Skeletal muscle cell (primary cell): ENCODE measurements at places on chromosomes 13 and 19.

- DNase-seq = no peak
Observed at GRCh38 chr13:80215368-80215767, 125.6 kb downstream of the SPRY2 start.

GRCh38 chr19:7924241-7924640 is 1.7 kb downstream of the CTXN1 start:
- DNase-seq = no peak

GRCh38 chr13:41025518-41025917 is 6.4 kb upstream of the ELF1 start:
- DNase-seq = no peak

GRCh38 chr19:6056801-6057650 is 53.3 kb downstream of the RFX2 start:
- DNase-seq = peak; percentile 57

DNA sequence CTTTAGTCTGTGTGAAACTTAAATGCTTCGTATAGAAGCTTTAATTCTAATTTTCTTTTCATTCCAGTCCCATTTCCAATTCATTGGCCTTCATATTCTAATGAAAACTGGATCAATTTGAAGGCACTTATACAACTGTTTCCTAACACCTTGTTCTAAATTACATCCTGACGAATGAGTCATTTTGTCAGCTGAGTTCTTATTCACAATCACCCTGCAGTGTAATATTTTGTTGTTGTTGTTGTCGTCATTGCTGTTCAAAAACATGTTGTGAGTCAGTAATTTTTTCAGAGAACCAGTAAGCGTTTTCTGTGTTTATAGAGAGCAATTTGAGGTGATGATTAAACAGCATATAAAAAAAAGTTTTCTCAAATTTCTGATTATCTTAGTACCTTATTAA is 290.0 kb downstream of the PCDH9 start:
- no peak for DNase-seq

- no peak for DNase-seq
Observed at GRCh38 chr13:26816881-26817280, 56.3 kb upstream of the GPR12 start.

DNA sequence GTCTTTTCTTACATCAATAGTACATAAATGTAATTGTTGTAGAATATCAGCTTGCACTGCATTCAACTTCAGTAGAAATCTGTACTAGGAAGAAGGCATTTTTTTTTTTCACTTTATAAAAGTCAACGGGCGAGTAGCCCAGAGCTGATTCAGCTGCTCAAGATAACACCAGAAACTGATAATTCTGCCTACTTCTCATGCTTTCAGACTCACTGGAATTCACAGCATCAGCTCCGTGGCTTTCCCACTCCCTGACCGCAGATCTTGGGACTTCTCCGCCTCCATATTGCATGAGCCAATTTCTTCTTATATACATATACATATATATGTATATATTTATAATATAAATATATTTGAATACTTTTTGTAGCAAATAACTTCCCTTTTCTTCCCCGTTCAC is 263.1 kb upstream of the RXFP2 start:
- peak; percentile 71 for DNase-seq

DNA sequence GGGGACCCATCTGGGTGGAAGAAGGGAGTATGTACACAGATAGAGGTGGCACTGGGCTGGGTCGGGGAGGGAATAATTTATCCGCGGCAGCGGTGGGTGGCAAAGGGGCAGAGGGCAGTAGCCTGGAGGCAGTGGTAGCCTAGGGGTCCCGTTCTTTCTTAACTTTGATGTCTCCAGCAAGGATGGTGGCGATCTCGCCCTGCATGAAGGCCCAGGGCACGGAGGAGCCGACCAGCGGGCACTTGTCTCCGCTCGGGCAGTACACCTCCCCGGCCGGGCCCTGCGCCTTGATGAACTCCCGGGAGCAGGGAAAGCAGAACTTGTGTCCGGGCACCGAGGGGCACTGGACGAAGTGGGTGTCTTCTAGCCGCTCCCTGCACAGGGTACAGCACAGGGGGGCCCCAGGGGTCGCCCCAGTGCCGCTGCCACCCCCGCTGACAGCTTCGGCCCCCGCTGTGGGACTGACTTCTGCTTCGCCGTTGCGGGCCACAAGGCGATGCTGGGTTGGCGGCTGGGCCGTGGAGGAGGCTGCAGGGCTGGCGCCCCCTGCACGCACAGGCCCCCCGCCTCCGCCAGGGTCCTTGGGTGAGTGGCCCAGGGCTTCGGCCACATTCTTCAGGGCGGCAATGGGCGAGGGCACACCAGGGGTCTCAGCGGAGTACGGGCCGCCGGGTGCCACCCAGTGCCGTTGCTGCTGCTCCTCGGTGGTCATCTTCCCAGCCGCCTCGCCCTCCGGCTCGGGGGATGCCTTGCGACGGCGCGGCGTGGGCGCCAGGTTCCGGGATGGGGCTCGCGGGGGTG is 1.9 kb downstream of the IRF2BP1 start:
- no peak for DNase-seq

GRCh38 chr19:42524250-42524649 is 4.0 kb downstream of the CEACAM1 start:
- DNase-seq = no peak

DNA sequence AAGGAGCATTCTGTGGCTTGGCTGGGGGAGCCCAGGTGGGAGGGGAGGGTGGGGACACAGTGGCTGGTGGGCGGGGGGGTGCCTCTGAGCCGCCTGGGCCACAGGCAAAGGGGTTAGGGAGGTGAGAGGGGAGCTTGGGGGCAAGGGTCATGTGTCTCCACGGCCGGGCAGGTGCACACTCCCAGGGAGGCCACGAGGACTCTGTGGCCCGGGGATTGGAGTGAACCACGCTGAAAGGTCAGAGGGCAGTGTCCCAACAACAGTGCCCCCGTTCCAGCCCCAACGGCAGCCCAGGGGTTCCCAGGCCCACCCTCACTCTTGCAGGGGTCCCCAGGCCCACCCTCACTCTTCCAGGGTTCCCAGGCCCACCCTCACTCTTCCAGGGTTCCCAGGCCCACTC is 9.6 kb downstream of the C2CD4C start:
- DNase-seq = no peak

GRCh38 chr13:94968040-94968756 is 255.9 kb upstream of the SOX21 start:
- no peak for DNase-seq

DNA sequence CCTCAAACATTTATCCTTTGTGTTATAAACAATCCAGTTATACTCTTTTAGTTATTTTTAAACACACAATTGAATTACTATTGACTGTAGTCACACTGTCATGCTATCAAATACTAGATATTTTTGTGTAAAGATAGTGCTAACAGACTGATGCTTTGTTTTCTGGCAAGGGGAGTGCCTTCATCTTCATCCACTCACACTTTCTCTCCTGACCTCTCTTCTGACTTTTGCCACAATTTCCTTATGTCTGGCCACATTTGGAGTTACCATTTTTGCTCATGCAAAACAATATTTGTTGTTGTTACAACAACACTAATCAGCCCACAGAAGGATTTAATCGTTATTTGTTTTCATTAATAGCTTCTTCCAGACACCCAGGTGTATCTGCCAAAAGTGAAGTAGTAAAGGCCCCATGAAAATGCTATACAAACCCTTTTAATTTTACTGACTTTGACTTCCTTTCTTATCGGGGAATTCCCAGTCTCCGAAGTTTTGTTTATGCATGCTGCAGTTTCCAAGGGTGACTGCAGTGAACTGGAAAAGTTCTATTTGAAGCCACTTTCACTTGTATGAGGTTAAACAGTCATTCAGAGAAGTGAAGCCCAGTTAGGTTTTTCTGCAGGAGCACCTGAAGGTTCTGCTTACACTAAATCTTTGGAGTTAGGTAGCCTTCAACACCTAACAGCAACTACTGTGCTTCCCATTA is 66.1 kb upstream of the FRY start:
- no peak for DNase-seq

- DNase-seq = no peak
Observed at GRCh38 chr19:34215006-34215665, 39.2 kb upstream of the GARRE1 start.

DNA sequence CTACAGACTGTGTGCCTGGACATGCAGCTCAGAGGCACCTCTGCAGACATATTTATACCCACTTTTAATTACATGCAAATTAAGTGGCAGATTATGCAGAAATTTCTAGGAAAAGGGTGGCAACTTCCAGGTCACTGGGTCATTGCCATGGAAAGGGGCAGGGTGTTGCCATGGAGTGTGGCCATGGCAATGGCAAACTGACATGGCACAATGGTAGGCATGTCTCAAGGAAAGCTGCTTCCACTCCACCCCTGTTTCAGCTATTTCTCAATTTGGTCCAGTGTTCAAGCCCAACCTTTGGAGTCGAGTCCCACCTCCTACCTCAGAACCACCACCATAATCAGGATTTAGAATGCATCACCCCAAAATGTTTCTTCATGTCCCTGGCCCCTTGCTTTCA is 170.7 kb upstream of the TSHZ3 start:
- DNase-seq = no peak

GRCh38 chr13:101915755-101916107 is 463.3 kb downstream of the ITGBL1 start:
- DNase-seq = no peak

DNA sequence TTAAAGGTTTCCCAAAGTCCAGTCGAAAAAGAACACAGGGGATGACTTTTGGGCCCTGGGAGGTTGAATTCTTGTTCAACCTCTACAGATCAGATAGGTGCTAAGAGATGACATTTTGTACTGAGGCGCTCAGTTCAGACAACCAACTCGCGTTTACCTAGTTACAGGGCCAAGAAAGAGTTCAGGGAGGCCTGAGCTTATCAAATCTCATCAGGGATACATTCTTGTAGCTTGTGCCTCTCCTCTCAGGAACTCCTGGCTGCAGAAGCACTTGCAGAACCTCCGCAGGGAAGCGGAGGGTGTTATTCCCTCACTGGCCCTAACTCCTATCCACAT is 825 bp downstream of the ZNF776 start:
- no peak for DNase-seq

GRCh38 chr19:56110515-56111448 is 10.3 kb downstream of the ZNF787 start:
- no peak for DNase-seq

- no peak for DNase-seq
Observed at GRCh38 chr13:106680796-106681472, 113.0 kb upstream of the ARGLU1 start.

DNA sequence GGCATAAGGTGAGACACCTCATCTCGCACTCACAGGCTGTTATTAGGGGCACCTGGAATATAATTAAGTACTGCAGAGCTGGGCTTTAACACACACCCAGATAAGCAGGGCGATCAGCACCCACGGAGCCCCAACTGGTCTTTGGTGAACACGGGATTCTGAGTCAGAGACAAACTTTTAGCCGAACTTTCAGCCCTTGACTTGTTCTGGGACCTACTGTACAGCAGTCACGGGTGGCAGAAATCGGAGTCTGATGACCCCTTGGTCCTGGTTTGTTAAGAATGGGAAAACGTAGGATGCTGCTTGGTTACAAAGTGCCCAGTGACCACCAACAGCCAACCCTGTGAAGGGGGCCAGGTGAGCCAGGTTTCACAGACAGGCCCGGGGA is 9.0 kb downstream of the SH3GL1 start:
- no peak for DNase-seq

DNA sequence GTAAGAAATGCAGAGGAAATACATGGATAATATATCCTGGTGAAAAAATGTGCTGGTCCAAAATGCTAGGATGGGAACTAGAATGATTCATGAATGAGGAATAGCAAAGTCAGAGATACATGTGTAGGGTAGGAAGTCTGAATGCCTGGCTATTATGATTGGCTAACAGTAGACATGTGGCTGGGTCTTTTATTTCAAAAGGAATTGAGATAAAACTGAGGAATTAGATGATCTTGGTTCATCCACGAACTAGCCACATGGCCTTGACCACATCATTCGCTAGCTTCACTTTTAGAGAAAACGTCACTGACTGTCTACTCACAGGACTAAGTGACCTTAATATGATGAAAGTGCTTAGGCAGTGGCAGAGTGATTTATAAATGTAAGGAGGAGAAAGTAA is 103.1 kb downstream of the TRPC4 start:
- DNase-seq = no peak

DNA sequence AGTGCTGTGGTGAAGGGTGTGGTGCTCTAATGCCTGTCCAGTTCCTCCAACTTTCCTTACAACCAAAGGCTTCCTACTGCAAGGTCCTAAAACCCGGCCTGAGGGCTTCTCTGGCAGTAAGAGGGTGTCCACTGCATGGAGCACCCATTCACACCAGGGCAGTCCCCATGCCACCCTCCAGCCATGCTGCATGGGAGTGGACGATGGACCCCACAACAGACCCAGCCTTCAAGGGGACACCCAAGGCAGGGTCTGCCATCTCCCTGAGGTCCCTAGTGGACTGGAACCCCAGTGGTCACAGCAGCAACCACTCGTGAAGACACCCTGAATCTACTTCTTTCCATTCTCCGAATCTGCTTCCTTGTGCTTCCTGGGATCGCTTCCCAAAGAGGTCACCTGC is 117.6 kb upstream of the SOX1 start:
- no peak for DNase-seq

DNA sequence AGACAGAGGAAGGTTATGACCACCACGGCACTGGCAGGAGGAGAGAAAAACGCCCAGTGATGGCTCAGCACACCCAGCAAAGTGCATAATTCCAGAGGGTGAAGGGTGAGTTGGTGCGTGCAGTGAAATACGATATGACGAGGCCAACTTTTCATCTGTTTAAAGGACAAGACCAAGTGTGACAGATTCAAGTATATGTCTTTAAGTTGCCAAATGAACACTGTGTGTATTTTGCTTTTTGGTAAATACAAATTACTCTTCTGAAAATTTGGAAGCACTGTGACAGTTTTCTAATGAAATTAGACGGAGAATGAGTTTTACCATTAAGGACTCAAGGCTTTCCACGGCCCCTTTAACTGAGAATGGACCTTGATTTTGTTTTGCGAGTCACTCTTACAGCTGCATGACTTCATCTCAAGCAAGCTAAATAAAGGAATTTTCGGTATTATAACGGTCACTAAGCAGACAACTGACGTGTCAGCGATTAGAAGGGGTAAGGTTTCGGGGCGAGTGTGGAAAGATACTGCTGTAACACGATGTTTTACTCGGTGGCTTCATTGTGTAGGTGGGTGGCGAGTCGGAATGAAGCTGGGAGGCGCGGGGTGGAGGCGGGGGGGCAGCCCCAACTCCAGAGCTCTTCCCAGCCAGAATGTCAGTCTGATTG is 22.8 kb downstream of the COL4A2 start:
- no peak for DNase-seq

GRCh38 chr19:13819238-13819637 is 24.0 kb downstream of the ZSWIM4 start:
- no peak for DNase-seq

DNA sequence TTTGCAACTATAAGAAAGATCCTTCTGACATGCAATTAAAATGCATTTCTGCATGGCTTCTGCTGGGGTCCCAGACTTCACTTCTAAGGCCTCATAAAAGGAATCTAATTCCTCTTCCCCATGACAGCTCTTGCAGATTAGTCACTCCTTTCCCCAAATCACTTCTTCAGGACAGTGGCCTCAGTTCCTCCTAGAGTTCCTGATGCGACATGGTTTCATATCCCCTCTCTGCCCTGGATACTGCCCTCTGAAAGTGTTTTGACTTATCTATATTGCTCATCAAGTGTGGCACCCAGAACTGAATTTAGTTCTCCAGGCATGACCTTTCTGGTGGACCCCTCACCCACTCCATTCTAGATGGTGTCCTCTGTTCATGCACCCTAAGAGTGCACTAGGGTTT is 238.1 kb downstream of the FOXO1 start:
- DNase-seq = no peak

- no peak for DNase-seq
Observed at GRCh38 chr13:36438594-36439483, 6.5 kb downstream of the CCNA1 start.

GRCh38 chr19:4556597-4557127 is 2.8 kb downstream of the SEMA6B start:
- DNase-seq = no peak
